ENCODE measurements at places on chromosomes 4 and X. TPM values are rescaled to one million over a fixed set of nuclear protein-coding genes. Genes with fewer than 3 reads are reported as not detected.

DNA sequence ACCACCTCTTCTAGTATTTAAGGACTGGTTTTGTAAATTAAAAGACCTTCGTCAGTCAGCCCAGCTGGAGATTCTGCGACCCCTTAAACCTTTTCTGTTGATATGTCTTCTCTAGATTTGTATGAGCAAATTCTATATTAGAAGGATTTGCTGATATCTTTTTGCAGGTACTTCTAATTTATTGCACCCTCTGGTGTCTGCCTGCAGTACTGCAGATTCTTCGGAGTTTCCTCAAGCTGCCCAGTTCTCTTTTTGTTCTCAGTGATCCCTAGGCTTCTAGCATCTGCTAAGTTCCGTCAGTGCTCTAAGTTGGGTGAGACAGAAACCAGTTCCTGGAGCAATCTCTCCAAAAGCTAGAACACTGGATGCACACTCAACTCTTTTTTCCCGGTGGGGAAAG, 545.2 kb downstream of the C4orf33 start:
- H3K36me3 ChIP-seq: no peaks in the 10 kb centered on the region
- H3K4me3 ChIP-seq: no peak overlapping the region
- no peaks in the 10 kb centered on the region for H3K4me1 ChIP-seq
- no peak overlapping the region for H3K27ac ChIP-seq

- no peak overlapping the region for H3K27ac ChIP-seq
- no peak overlapping the region for H3K4me3 ChIP-seq
- H3K36me3 ChIP-seq: no peaks in the 10 kb centered on the region
- no peak for DNase-seq
Observed at GRCh38 chr4:153610623-153611376, 73.3 kb upstream of the TLR2 start.

- H3K27ac ChIP-seq: no peak overlapping the region
- no peak overlapping the region for H3K4me3 ChIP-seq
- no peaks in the 10 kb centered on the region for H3K27me3 ChIP-seq
Observed at GRCh38 chrX:28324321-28324721, 262.9 kb upstream of the IL1RAPL1 start.

Gene SOWAHB
- total RNA-seq: 6.3 TPM

Measured in Caco-2 (cell line).